ENCODE measurements at places on chromosomes 16 and 17.
A peak's percentile ranks its signal among the peaks of the same experiment; 100 is the strongest.

DNA sequence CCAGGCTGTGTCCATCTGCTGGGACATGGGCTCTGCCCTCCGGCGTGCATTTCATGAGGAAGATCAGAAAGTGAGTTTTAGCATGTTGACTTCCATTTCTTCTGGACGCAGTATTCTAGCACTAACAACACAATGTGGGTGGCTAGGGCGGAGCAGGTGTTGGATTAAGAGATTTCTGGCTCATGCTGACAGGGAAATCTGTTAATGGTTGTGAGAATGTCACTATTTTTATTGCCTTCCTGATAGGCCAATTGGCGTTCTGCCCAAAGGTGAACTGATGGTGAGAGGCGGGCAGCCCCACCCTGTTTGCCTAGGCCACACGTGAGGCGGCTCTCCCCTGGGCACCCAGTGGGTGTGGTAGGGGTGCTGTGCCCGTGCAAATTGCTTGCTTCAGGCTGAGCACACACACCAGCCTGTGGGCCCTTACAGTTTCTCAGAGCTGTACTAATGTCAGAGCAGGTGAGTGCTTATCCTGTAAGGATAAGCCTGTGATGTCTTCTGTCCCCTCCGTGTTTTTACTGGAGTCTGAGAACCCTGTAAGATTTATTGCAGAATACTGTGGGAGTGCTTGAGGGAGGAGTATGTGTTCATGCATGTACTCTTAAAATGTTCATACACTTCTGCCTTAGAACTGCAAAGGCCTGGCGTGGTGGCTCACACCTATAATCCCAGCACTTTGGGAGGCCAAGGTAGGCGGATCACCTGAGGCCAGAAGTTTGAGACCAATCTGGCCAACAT is 30.9 kb downstream of the PGS1 start:
- DNase-seq: no peak

DNA sequence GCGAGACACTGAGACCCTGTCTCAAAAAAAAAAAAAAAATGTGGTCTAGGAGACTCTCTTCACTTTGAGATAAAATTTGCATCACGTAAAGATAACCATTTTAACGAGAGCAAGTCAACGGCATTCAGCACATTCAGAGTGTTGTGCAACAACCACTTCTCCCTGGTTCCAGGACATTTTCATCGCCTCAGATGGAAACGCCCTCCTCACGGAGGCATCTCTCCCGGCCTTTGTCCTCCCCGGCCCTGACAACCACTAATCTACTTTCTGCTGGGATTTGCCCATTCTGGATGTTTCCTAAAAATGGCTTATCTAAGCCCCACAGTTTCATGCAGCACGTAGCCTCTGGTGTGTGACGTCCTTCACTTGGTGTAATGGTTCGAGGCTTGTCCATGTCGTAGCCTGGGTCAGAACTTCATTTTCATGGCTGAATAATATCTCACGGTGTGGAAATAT is 6.4 kb upstream of the NPRL3 start:
- DNase-seq: no peak

DNA sequence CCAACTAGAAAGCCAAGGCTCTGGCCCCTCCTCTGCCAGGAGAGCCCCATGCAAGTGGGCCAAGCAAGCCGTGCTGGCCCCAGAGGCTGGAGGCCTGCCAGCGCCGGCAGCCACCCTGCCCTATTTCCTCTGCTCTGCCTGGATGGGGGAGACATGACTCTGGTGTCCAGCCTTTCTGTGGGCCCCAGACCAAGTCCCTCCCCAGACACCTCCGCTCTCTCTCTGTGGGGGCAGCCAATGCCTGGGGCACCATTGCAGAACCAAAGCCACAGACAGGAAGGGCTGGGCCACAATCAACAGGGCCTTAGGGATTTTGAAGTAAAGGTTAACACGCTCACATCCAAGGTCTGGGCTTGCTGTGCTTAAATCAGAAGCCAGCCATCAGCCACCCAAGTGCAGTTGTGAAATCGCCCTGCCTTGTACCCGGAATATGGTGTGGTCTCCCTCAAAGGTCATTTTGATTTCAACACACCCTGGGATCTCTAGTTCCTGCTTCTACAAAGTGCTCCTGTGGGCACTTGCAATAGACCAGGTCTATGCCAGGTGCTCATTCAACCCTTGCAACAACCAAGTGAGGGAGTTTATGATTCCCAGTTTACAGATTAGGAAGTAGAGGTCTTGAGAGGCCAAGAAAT is 63.5 kb upstream of the TEX2 start:
- DNase-seq: no peak

DNA sequence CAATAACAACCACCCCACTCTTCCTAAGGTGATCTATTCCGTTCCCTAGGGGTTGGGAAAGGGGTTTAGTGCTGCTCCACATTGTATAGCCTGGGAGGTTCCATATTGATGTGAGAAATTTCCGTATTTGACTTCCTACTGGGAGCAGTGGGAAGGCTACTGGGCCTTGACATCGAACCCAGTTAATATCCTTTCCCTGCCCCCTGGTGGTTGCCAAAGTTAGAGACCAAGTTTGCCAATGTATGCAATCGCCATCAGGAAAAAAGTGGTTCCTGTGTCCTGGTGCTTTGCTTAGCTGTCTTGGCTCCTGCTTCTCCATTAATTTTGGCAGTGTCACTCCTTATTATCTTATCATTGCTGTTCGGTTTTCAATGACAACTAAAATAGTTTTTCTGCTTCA is 914.9 kb downstream of the KCNJ2 start:
- no peak for DNase-seq

- DNase-seq: peak; percentile 82
These were observed 12.4 kb downstream of the ATP5PD start for GRCh38 chr17:75034236-75034908.
